Left lobe of liver (tissue), 2 donors: ENCODE measurements at places on chromosomes 12 and 14. TPM values are rescaled to one million over a fixed set of nuclear protein-coding genes. Genes with fewer than 3 reads are reported as not detected.

Gene RHEBL1
- 0.18 TPM for total RNA-seq

Gene KRT4
- not detected for total RNA-seq

Gene FAM234B
- total RNA-seq, result 4.4 TPM

Gene CLEC4E
- total RNA-seq, result 0.63 TPM

DNA sequence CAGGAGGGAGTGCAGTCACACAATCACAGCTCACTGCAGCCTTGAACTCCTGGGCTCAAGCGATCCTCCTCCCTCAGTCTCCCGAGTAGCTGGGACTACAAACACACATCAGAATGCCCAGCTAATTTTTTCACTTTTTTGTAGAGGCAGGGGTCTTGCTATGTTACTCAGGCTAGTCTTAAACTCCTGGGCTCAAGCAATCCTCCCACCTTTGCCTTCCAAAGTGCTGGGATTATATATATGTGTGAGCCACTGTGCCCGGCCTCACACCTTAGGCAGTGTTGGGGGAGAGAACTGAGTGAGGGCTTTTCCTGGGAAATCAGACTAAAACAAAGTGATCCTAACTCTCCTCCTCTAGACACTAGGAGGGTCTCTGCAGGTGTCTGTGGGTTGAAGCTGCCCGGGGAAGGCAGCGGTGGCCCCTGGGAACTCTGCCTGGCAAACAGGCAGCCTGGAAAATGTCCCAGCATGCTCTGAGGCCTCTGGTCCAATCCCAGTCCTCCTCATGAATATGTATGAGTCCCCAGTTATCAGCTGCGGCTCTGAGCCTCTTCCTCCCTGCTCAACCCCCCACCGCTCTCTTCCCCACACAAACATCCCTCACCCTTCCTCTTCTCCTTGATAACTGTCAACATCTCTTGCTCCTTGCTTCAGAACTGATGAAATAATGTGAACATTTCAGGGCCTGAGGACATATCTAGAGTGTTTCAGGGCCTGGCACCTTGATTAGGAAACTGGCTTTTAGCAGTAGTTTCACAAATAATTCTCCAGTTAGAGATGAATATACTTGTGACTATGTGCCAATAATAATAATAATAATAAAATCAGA lies 7.9 kb upstream of the NAA25 start:
- DNase-seq, result peak; percentile 70

GRCh38 chr12:58435647-58436046 lies 484.7 kb downstream of the LRIG3 start:
- DNase-seq, result no peak

DNA sequence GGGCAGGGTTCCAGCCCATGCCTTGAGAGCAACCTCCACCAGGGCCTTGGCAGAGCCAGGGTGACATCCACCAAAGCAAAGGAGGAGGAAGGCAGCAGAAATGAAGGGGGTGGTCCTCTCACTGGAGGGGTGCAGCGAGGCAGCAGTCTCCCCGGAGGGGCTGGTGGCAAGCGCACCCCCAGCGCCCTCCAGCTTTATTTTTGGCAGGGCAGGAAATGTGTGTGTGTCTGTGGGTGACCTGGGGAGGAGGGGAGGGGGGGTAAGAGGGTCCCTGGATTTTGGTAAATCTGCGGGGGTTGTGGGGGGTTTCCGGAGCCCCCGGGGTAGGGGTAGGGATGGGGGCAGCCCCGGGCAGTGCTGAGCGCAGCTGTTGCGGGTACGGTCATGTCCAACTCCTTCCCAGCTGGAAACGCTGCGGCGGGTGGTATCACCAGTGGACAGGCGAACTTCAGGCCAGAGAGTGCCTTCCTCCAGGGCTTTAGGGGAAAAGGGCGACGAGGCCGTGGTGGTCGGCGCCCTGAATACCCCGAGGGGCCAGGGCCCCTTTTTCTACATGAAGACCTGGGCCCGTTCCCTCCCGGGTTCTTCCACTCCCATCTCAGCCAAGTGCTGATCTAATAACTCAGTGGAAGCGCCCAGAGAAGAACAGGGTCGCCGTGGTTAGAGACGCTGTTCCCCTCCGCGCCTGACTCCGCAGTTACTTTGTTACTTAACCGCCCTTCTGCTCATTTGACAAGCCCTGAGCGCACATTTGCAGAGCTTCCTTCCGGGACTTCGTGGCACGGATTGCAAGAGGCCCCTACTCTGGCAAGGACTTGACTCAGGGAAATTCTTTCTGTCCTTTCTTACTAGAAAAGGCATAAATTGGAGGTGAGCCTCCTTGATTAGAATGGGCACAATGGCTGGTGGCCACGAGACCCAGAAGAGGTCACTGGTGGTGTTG lies 55.2 kb downstream of the FOS start:
- DNase-seq, result peak; percentile 51

DNA sequence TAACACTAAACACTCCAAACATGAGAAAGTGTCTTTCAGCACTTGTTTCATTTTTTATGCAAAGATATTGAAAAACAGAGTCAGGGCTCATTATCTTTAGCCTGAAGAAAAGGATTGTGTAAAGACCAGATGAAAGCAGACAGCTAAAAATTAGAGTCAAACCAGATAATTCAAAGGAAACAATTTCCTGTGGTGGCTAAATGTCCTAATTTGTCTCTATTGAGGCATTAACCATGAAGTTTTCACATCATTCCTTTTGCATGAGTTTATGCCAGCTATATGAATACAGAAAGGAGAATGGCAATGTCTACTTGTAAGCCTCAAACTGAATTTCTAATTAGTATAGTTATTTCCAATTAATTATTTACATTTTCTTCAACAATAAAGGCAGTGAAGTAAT lies 338.5 kb downstream of the FSCB start:
- DNase-seq, result no peak

DNA sequence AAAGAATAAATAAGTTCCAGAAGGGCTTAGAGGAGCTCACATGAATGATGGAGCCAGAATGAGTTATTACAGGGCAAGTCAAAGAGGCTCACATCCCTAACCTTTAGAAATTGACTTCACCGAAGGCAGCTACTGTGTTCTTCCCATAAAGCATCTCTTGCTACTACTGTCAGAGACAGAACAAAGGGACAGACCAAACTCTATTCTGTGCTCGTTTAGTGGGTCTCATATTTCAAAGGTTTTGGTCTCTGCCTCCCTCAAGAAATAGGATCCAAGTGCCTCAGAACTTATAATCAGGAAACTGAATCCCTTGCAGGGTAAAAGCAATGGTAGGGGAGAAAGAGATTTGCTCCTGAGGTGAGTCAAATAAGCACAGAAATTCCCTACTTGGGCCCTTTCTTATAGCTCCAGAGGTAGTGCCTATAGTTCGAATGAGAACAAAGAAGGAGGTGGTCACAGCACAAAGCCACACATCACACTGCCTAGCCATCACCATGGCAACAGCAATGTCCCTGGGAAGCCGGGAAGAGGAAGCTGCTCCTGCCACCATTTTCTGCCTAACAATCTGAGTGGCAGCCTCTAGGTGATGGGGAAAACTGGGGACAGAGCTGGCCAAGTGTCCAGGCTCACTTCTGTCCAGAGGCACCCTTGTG lies 294.9 kb downstream of the FOXN3 start:
- no peak for DNase-seq

DNA sequence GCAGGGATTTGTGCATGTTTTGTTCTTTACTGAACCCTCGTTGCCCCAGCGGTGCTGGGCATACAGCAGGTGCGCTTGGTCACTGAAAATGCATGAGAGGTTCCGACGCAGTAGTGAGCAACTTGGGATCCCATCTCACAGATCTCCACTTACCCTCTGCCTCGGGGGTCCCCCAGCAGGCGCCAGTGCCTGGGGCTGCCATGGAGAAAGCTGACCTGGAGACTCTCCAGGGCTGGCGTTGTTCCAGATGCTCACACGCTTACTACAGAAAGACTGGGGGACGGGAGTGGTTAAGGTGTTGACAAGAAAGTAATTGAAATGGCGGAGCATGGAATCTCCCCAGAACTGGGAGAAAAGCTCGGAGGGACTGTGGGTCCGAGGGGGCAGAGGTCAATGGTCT lies 14.2 kb downstream of the GLT1D1 start:
- no peak for DNase-seq

- no peak for DNase-seq
Observed at GRCh38 chr12:11981121-11981733, 89.5 kb upstream of the BCL2L14 start.

DNA sequence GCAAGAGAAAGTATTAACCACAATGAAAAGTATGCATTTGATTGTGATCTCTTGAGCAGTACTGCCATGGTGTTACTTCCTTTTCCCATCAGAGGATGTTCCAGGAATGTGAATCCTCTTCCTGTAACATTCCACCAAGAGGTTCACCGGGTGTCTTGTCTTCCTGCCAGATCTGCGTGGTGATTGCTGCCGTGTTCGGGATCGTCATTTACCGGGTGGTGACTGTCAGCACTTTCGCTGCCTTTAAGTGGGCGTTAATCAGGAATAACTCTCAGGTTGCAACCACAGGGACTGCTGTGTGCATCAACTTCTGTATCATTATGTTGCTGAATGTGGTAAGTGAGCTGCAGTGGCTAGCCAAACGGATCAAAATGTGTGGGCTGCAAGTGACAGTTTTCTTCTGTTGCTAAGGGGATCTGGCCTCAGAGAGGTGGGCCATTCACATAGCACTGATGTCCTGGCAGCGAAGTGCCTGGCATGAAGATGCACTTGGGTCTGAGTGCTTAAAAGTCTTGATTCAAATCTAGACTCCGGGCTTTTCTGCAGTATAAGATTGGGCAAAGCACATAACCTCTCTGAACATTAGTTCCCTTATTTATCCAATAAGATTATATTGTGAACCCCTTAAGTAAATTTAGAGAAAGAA lies 123.4 kb downstream of the SLC5A8 start:
- no peak for DNase-seq

DNA sequence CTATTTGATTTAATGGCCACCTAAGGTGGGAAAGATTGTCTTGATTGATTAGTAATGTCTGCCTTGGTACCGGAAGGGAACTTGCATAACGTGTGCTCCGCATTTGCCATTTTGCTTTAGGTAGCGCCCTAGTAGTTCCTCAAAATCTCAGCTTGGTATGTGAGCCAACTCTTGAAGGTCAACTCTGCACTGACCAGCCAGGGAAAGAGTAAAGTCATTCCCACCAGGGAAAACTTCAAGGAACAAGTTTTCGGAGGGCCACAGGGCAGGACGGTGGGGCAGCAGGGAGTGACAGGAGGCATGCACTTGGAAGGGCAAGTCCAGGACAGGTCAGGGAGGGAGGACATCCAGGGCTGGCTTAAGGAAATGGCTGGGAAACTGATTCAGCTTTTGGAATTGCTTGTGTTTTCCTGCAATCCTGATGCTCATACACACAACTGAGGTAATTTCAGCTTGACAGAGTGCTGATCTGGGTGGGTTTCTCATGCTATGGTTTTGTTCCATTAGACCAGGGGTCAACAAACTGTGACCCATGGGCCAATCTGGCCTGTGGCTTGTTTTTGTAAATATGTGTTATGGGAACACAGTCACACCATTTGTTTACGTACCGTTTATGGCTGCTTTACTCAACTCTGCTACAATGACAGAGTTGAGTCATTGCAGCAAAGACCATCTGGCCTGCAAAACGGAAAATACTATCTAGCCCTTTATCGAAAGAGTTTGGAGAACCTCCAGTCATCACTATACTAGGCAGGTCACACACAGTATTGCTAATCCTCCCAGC lies 184.5 kb downstream of the RBM19 start:
- DNase-seq, result no peak

- DNase-seq, result no peak
Observed at GRCh38 chr12:122005252-122005776, 16.4 kb upstream of the BCL7A start.

- no peak for DNase-seq
Observed at GRCh38 chr12:28268608-28269229, 78.5 kb downstream of the CCDC91 start.

DNA sequence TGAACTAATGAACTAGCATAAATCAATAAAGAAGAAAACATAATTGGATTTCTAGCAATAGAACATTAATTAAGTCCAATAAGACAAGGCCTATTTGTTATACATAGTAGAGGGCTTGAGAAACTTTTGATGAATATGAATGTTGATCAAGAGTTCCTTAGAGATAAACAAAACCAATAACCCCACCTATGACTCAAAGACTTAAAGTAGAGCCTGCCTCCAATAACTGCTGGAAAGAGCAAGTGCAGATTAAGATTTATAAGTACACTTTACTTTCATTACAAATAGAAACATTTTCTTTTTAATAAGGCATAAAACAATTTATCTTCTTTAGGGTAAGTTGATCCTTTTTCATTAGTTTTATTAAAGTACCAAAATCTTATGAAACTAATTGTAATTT lies 185.7 kb downstream of the SRGAP1 start:
- no peak for DNase-seq

DNA sequence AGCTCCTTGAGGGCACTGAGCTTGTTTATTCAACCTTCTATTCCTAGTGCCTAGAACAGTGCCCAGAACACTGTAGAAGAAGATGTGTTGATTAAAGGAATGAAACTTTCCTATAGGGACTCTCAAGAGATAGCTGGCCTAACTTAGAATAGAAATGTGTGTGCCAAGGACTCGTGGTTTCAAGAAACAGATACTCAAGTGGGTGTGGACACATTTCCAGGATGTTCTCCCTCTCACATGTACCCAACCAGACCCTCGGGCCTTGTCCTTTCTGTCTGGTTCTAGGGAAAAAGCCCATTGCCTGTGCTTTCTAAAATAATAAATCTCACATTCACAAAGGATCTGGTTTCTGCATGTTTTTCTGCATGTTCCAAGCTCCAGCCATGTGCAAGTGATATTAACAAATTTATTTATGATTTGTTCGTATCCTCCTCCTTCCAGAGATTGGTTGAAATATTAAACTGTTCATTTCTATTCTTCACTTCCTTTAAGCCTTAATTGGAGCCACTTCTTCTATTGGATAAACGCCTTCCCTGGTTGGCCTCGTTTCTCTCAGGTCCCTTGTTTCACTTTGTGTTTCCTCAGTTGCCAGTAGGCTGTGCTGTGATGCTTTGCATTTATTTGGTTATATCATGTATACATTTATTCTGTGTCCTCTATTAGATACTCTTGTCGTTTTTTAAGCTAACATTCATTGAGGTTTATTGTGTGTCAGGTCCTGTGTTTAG lies 89.8 kb downstream of the CRADD start:
- no peak for DNase-seq

- no peak for DNase-seq
Observed at GRCh38 chr12:124622331-124622730, 54.9 kb upstream of the NCOR2 start.

DNA sequence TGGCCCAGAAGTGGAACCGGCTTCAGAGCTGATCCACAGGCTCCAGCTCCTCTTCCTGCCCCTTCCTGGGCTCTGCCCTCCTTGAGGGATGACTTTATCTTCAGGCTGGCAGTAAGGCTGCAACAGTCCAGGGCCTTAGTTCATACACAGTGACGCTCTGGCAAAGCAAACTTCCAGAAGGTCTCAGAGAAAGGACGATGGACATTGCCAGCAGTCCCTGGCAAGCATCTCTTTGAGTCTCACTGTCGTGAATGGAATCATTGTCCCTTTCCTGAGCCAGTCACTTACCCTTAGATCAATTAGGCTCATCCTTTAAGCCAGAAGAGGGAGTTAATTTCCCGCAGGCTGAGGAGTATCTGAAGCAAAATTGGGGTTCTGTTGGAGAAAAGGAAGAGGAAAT lies 8.6 kb downstream of the AK7 start:
- no peak for DNase-seq

- no peak for DNase-seq
Observed at GRCh38 chr14:95711476-95712176, 2.3 kb downstream of the TCL1A start.

GRCh38 chr12:131464081-131464480 lies 246.8 kb upstream of the SFSWAP start:
- DNase-seq, result no peak
